ENCODE measurements at places on chromosomes 12 and 14.

- no peak for DNase-seq
These were observed 376.4 kb downstream of the SNAPC1 start for GRCh38 chr14:62138593-62138992.

GRCh38 chr12:32466986-32467711, 67.8 kb downstream of the FGD4 start:
- no peak for DNase-seq

DNA sequence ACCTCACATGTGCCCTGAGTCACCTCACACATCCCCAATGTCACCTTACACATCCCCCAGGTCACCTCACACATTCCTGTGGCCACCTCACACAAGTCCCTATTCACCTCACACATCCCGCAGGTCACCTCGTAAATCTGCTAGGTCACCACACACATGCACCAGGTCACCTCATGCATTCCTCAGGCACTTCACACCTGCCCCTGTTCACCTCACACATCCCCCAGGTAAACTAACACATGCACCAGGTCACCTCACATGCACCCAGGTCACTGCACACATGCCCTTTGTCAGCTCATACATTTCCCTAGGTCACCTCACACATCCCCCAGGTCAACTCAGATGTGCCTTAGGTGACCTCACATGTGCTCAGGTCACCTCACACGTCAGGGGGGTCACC, 639.8 kb downstream of the TMEM121 start:
- DNase-seq, result no peak

DNA sequence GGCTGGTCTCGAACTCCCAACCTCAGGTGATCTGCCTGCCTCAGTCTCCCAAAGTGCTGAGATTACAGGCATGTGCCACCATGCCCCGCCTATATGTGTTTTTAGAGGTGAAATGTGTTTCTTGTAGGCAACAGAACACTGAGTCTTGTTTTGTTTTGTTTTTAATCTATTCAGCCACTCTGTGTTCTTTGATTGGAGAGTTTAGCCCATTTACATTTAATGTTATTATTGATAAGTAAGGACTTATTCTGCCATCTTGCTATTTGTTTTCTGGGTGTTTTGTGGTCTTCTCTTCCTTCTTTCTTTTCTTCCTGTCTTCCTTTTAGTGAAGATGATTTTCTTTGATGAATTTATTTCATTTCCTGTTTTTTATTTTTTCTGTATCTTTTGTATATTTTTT, 29.6 kb downstream of the IFNG start:
- no peak for DNase-seq

DNA sequence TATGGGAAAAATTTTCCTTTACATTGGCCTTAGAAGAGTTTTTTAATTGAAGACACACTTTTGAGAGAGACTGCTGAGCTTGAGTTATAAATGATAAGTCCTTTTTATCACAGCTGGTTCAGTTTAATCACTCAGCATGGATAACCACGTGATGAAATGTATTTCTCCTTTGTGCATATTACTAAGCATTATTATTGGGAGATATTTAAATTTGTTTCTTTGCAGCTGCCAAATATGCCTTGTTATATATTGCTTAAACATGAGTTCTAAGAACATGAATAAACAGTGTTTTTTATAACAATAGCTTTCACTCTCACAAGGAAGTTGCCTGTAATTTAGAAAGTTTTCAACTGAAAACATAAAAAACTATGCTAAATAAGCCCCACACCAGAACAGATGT, 293.5 kb upstream of the LRFN5 start:
- DNase-seq, result no peak

DNA sequence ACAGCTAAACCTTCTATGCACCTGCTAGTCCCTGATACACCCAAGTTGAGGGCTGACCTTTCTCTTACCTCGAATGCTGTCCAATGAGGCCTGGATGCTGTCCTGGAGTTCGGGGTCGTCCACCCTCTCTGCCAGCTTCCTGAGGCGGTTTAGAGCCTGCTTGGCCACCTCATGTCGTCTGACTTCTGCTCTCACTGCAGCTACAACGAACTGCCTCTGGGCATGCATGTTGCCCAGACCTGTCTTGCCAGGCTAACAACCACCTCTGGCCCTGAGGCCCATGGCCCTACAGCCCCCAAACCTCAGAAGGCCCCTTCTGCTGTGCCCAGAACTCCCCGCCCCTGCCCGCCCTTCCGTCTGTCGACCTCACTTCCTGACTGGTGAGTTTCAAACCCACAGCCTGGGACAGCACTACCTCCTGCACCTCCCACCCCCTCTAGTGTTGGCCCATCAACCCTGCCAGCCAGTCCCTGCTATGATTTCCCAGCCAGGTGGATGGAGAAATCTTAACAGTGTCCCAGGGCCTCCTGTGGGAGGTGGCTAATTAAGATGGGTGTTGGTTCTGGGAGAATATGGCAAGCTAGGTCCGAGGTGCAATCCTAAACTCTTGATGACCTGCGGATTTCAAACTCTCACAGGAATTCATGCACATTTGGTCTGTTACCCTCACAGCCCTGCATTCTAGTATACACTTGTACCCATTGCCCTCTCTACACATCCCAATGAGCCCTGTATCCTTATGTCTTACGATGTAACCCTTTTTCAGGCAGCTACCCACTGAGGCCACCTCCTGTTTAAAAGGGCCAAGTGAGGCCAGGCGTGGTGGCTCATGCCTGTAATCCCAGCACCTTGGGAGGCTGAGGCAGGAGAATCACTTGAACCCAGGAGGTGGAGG, 2.7 kb upstream of the TSPAN31 start:
- DNase-seq, result peak; percentile 51

DNA sequence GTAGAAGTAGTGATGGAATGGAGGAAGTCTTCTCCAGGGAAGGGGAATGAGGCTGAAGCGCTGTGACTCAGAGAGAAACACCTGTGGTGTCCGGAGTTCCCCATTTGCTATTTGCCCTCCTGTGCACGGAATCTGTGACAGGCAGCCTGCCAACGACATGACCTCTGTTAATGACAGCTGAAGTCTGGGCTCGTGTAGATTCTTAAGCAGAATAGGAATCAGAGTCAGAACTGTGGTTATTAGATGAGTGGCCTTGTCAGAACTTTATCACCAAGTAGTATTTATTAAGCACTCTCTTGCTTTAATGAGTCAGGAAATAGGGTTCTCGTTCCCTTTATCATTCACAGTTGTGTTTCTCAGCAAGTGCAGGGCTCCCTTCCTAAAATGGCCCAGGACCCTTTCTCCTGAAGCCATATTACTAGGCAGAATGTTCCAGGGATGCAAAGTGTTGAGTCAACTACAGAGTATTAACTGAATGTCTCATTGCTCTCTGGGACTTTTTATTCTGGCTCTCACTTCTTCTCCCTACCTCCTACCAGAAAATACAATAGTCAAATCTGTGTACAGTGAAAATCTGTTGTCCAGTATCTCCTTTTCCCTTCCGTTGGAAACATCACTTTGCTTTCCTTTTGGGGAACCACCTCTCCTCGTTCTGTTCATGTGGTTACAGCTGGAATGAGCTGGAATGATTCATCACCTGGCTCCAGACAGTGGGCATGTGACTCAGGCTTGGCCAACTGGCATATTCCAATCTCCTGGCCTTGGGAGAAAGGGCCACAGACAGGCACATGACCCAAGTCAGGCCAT, 77.8 kb upstream of the MAX start:
- DNase-seq, result no peak

DNA sequence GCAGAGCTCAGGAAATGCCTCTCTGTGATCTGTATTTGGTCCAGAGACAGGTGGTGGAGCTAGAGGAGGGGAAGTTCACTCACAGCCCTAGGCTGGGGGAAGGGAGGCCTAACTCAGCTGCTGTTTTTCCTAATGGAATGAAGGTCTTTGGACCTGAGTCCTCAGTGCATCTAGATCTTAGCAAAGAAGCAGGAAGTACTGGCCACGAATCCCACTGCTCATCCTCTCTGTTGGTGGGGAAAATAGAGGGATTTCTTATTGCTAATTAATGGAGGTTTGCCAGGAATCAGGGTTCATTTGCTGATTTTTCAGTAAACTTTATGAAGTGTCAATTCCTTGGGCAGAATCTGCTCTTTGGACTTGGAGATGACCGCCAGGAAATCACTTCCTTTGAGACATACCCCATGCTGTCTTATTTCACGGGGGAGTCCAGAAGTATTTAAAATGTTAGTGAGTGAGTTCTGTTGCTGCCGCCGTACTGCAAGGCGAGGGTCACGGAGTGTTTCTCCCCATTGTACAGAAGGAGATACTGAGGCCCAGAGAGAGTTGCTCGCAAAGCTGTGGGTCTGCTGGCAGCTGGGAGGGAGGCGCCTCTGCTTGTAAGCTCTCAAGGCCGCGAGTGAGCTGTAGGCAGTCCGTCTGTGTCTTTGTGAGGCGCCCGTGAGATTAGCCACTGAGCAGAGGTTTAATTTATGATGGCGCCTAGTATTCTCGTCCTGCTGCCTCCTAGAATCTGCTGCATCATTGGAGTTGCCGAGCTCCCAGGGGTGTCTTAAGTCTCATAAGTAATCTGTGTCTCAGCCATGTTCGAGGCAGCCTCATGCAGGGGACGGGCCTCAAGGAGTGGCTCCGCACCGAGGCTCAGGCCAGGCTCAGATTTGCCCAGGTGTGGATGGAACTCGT, 88.2 kb downstream of the TSPAN9 start:
- no peak for DNase-seq

All from stimulated activated CD8-positive, alpha-beta memory T cell treated with anti-CD3 and anti-CD28 coated beads, Interleukin-7, amount 100 ng/mL, for 24 hours (primary cell).